ENCODE measurements at places on chromosomes 11 and 22.

- no peak for DNase-seq
Measured at GRCh38 chr22:19757140-19757984, 3.2 kb upstream of the TBX1 start.

- no peak for DNase-seq
Measured at GRCh38 chr11:95776859-95777258, 12.7 kb downstream of the FAM76B start.

GRCh38 chr11:61968758-61969390 lies 1.4 kb upstream of the FTH1 start:
- DNase-seq, result no peak

GRCh38 chr11:64192434-64192833 lies 6.5 kb downstream of the STIP1 start:
- no peak for DNase-seq

DNA sequence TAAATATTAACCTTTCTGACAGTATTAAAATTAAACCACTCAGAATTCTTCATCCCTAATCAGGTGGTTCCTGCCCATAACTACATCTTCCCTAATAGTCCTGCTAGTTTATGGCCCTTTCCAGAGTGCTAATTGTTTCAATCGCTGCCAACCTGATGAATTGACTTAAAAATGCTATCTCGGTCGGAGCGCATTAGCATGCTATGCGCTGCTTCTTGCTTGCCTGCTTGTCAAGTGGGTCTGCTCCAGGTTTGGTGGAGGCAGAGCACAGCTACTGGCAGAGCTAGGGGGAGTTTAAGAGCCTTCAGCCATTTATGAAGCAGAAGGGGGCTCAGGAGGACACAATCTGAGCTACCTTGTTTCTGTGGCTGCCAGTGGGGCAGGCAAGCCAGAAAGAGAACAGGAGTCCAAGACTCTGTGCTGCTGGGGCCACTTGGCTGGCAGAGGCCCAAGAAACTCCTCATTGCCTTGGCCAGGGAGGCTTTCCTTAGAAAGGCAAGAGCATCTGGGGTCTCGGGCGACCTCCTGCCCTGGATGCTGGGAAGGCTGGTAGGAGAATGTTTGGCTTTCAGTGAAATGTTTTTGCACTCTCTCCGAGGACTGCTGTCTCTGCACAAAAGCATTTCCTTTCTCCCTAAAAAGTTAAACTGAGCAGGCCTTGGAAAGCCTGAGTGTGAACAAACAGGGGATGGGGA lies 62.1 kb upstream of the PHOX2A start:
- DNase-seq, result no peak

GRCh38 chr11:126930091-126930841 lies 70.3 kb downstream of the KIRREL3 start:
- DNase-seq, result no peak

GRCh38 chr22:37640591-37641560 lies 1.4 kb downstream of the SH3BP1 start:
- DNase-seq, result no peak

DNA sequence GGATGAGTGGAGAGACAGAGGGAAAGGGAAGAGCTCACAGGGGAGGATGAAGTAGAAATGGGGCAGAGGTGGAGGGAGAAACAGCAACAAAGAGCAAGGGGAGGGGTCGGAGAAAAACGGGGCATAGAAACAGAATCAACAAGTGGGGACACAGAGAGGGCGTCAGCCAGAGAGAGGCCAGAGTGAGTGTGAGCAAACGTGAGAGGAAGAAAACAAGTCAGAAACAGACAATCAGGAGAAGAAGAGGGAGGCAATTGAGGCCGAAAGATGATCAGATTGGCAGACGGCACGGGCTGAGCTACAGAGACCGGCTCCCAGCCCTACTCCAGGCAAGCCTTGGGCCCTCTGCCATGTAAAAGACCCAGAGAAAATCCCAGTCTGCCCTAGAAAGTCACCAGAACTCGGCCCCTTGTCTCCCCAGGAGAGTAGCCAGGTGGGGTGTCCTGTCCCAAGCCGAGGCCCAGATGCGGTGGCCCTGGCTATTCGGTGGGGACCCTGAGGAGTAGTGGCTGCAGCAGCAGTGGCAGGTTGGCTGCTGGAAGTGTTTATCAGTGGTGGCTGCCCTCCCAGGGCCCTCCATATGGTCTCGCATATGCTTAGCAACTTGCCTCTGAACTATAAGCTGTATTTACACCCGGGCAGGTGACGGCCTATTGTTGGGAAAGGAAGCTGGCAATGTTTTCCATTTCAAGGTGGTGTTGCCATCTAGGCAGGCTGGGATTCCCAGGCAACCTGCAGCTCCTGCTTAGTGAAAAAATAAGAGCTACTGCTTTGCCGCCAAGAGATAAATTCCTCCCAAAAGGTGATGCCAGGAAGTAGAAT lies 14.8 kb upstream of the TSPAN18 start:
- DNase-seq, result no peak

DNA sequence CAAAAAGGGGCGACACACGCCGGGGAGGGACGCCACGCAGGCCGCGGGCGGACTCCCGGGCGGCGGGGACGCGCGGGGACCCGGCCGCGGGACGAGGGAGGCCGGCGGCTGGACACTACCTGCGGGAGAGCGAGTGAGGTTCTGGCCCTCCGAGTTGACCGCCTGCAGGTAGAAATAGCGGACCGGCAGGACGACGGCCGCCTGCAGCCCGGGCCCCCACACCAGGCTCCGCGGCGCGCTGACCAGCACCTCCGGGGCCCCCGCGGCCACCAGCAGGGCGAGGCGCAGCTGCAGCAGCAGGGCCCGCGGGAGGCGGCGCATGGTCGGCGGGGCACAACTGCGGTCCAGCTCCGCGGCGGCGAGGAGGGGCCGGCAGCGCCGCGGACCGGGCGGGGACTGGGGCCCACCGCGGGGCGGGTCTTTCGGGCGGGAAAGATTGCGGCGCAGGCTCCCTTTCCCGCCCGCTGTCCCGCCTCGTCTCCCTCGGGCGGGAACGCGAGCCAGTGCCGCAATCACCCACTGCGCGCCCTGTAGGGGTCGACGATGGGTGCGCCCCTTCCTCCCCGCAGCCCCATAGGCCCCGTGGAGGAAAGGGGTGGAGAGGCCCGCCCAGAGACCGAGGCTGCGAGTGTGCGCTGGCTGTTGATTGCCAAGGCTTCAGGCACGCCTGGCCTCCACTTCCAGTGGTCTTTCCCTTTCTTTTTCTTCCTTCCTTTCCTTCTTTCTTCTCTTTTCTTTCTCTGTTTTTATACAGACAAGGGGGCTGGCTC lies at the start of gene POGLUT3:
Gene POGLUT3, minus strand, starts transcription at position 339 of the 770 bp plus-strand sequence. Its CDS starts 18 bp downstream, at position 321.
- DNase-seq, result peak; percentile 48

- no peak for DNase-seq
Measured at GRCh38 chr11:111101881-111102280, 143.6 kb upstream of the POU2AF2 start.

DNA sequence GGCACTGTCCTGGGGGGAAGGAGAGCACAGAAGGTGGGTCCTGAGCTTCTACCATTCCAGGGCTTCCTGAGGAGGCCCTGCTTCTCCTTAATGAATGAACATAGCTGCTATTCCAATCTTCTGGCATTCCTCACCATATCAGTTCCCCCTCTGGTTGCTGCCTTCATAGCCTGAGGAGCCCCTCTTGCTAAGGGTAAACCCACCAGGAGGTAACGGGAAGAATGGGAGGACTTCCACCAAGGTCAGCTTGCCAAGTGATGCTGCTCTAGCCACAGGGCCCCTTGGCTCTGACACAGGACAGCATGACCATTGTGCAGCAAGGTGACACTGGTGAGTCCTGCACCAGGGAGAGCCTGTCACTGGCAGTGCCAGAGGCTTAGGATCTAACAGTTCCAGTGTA lies 1022.5 kb downstream of the TBC1D22A start:
- DNase-seq, result no peak

GRCh38 chr11:102596578-102596977 lies 28.6 kb downstream of the MMP20 start:
- no peak for DNase-seq

DNA sequence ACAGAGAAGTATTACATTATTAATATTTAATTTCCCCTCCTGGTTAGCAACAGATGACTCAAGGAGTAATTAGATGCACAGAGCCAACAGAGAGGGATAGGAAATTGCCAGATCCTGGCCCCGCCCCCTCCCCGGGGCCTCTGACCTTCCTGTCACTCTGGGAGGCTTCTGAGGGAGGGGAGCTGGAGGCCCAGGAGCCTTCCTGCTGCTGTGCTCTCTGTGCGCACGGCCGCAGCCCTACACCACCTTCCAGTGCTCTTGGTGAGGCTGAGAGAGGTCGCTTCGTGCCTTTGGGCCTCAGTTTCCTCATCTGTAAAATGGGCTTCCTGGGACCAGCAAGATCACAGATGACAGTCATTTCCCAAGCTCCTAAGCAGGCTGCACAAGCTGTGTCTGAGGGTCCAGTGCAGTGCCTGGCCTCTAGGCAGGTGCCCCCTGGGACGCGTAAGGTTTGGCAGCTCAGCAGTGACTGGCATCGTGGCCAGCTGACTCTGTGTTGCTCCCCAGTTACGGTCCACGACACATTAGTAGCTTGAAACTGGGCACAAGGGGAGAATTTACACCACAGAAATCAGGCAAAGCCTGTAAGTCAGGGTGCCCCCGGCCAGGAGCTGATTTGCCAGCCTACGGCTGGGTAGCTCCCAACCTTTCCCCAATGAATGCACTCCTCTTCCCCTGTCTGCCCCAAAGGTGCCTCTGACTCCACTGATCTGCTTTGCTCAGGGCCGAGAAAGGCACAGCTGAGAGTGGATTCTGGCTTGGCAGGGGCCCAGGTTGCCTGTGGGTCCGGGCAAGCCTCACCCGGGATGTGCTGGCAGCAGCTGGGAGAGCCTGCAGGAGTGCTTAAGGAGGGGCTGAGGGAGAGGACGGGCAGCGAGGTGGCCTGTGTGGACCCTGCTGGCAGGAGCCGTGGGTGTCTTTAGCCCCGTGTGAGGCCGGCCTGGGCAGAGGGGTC lies 2.3 kb downstream of the ADORA2A start:
- peak; percentile 63 for DNase-seq

DNA sequence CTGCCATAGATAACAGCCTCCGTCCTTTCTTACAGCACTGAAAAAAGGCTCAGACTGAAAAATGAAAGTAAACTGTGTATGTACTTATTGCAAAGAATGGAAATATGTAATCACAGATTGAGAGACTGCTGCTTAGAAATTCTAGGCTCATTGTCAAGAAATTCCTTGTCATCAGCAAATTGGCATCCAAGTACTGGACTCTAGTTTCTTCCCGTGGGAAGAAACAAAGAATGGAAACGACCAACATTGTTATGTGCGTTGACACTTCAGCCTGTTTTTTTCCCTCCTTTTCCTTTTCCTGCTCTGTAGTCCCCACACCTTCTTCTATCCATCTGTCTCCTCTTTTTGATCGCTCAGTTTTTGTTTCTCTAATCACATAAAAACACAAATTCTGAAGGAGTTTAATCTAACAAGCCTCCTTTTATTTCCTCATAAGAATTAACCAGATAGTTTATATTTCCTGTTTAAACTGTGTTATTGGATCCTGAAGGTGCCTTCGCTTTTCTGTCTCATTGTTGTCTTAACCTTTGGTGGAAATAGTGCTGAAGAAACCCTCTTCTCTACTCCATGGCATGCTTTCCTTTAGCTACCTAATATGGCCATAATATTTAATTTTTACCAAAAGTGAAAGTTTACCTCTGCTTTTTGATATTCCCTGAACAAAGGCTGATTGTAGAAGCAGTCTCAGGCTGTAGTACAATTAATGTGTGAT lies 20.0 kb upstream of the CASP12 start:
- no peak for DNase-seq

DNA sequence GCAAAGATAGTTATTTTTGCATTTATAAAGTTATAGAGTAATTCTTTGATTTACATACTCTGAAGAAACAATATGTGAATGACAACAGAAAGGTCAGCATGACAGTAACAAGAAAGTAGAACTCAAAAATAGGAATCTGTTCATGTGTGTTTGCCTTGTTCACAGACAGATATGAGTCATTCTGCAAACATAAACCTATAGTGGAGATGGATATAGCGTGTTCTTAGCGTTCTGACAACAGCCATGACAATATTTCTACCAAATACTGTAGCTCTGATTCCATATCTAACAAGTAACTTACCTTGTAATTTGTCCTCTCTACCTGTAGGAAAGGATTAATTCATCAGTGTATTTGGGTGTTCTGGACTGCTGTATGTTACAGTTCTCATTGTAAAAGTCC lies 208.5 kb upstream of the MTMR2 start:
- no peak for DNase-seq

DNA sequence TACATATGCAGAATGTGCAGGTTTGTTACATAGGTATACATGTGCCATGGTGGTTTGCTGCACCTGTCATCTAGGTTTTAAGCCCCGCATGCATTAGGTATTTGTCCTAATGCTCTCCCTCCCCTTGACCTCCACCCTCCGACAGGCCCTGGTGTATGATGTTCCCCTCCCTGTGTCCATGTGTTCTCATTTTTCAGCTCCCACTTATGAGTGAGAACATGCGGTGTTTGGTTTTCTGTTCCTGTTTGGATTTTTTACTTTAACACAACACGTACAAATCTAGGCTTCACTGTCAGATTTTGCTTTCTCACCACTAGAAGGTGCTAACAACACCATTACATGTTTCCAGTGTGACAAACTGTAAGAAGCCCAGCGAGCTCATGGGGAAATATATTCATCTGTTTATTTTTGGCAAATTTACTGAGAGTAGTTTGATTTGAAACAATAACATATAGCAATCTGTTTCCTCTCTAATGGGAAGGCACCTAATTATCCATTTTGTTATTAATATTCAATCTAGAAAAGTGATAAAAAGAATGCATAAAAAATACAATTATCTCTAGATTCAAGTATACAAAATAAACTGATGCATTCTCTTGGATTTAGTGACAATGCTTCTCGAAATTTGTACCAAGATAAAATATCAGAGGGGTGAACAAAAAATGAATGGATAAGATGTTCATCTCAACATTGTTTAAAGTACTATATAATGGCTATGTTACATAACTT lies 23.2 kb upstream of the BIRC3 start:
- DNase-seq, result no peak

DNA sequence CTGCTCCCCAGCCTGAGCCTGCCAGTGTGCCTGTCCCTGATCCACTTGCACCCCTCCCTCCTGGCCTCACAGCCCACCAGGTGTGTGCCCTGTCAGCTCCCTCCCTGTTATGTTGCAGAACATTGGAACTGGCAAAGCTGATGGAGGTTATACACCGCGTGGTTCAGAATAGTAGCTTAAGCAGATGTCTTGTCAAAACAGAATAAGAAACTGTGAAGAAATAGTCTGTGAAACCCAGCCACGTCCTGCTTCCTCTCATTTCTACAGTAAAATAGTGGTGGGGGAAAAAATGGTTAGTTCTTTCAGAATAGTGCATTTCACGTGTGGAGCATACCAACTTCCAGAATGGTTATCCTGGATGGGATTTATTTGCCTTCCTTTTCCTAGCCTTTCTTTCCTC lies 161.2 kb upstream of the NAV2 start:
- DNase-seq, result no peak

- DNase-seq, result no peak
Measured at GRCh38 chr11:96037405-96037949, 113.6 kb upstream of the MTMR2 start.

DNA sequence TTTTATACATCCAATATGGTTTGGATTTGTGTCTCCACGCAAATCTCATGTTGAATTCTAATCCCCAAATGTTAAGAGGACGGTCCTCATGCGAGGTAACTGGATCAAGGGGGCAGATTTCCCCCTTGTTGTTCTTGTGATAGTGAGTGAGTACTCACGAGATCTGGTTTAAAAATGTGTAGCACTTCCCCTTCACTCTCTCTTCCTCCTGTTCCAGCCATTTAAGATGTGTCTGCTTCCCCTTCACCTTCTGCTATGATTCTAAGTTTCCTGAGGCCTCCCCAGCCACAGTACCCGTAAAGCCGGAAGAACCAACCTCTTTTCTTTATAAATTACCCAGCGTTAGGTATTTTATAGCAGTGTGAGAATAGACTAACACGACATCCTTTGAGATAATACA lies 98.6 kb downstream of the TTC28 start:
- no peak for DNase-seq

- DNase-seq, result no peak
Measured at GRCh38 chr11:76103460-76103859, 102.8 kb downstream of the WNT11 start.
